ENCODE measurements at places on chromosomes 4 and X.

DNA sequence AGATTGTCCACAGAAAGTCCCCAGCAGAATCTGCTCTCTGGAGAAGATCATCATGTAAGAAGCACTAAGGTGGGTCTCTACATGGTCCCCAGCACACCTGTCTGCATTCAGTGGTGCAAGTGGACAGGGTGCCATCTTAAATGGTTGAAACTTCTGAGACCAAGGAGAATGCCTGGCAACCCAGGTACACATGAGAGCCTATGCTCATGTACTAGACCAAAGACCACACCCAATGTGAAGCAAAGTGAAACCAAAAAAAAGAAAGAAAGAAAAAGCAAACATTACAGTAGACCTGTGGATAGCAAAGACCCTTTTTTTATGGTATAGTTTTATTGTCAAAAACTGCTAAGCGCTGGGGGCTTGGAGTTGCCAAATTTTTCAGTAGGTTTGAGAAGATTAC lies 15.0 kb downstream of the CD40LG start:
- DNase-seq: no peak

DNA sequence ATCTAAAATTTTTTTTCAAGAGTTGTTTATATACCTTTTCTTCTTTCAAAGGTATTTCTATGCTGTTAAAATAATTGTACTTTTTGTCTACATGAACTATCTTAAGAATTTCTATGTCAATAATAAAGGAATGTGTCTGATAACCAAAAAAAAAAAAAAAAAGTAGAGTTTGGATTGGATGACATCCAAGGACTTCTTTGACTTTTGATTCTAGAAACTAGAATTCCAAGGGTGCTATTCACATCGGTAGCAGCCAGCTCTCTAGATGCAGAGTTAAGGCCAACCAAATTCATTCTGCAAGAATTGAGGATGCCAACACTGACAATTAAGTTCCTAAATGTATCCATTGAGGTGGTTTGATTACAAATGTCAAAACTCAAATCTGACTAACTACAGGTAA lies 42.0 kb upstream of the PRKG2 start:
- DNase-seq: no peak

GRCh38 chr4:89625599-89626293 lies 211.2 kb downstream of the SNCA start:
- no peak for DNase-seq

- DNase-seq: no peak
Measured at GRCh38 chr4:159229164-159229563, 126.3 kb downstream of the RAPGEF2 start.

GRCh38 chr4:95644417-95644816 lies 95.6 kb upstream of the UNC5C start:
- DNase-seq: no peak
